A549 treated with dexamethasone at 1 μM for 4 hours (cell line): ENCODE measurements at places on chromosomes 13 and 19. TPM values are rescaled to one million over a fixed set of nuclear protein-coding genes. Genes with fewer than 3 reads are reported as not detected.

The ZNF414 gene
- total RNA-seq: 13.9 to 19.6 TPM (median 17.6 TPM) in 5 replicates

The KCTD12 gene
- 1.5 to 1.8 TPM (median 1.6 TPM) in 5 replicates for total RNA-seq

The ZNF738 gene
- total RNA-seq: 0.86 to 1.1 TPM (median 1.0 TPM) in 5 replicates

The CELF5 gene
- 0.30 to 0.52 TPM (median 0.40 TPM) in 5 replicates for total RNA-seq

The LATS2 gene
- 10.1 to 15.0 TPM (median 13.5 TPM) in 5 replicates for total RNA-seq
